ENCODE measurements at places on chromosomes 11 and 22.

GRCh38 chr11:83249972-83250593 is 36.1 kb downstream of the CCDC90B start:
- DNase-seq: no peak

DNA sequence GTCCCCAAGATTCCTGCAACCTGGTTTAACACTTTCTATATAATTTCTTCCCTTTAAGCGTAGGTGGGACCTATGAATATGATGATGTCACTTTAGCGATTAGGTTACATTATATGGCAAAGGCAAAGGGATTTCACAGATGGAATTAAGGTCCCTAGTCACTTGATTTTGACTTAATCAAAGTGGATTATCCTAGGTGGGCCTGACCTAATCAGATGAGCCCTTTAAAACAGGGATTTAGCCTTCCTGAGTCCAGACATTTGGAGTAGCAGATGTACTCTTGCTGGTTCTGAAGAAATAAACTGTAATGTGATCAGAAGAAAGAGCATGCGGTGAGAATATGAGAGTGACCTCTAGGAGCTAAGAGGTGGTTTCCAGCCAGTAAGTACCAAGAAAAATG is 67.8 kb upstream of the LIN7C start:
- DNase-seq: no peak

- no peak for DNase-seq
These were observed 898 bp downstream of the ZNF215 start for GRCh38 chr11:6927030-6927617.

DNA sequence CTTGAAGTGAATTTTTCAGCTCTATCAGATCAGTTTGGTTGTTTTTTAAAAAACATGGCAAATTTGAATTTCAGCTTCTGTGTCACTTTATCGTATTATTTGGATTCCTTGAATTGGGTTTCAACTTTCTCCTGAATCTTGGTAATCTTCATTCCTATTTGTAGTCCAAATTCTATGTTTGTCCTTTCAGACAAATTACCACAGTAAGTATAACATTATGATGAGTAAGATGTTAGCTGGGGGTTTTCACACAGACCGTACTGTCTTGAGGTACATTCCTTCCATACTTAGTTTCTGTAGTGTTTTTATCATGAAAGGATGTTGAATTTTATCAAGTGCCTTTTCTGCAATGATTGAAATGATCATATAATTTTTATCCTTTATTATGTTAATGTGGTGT is 28.0 kb downstream of the OR5B17 start:
- no peak for DNase-seq

- DNase-seq: no peak
These were observed 19.9 kb downstream of the TEAD1 start for GRCh38 chr11:12694183-12694531.

DNA sequence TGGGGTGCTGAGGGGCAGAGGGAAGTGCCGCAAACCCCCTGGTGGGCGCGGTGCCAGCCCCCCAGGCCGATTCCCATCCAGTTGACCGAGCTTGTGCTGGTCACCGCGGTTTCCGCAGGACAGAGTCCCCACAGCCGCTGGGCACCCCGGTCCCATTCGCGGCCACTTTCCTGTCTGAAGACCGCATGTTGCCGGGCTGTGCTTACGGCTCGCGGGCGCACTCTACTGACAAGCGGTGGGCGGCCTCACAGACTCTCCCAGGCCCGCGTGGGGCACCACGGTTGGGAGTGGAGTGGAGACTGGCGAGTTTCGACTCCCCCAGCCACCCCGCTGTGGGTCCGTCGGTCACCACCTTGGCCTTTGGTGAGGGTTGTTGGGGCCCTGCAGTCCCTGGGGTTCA is 648 bp upstream of the H19 start:
- no peak for DNase-seq

GRCh38 chr11:15446929-15447328 is 332.2 kb downstream of the INSC start:
- no peak for DNase-seq

GRCh38 chr11:102436561-102436960 is 16.0 kb downstream of the TMEM123 start:
- DNase-seq: no peak

GRCh38 chr22:37431801-37432707 is 4.8 kb upstream of the ELFN2 start:
- no peak for DNase-seq
